ENCODE measurements at places on chromosomes 2 and 18.
A peak's percentile ranks its signal among the peaks of the same experiment; 100 is the strongest.

GRCh38 chr18:36903215-36903928 lies 74.4 kb downstream of the KIAA1328 start:
- no peak for DNase-seq

- DNase-seq: no peak
These were observed 106.3 kb downstream of the GRB14 start for GRCh38 chr2:164515030-164515429.

DNA sequence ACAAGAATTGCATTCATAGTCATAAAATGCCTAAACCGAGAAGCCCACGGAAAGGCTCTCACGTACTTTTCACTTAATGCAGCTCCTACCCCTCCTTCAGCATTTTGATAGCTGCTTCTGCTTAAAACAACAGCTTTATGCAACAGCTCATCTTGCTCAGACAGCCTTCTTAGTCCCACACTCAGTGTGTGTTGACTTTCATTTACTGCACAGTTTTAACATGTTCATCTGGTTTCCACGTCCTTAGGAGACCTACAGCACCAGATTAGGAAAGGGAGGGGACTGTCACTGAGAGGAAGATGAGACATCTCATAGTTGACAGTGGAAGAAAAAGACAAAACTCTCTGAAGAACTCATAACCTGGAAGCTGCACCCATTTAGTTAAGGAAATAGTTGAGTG lies 435.4 kb downstream of the SETBP1 start:
- no peak for DNase-seq

GRCh38 chr2:174612970-174613369 lies 15.4 kb upstream of the WIPF1 start:
- no peak for DNase-seq

DNA sequence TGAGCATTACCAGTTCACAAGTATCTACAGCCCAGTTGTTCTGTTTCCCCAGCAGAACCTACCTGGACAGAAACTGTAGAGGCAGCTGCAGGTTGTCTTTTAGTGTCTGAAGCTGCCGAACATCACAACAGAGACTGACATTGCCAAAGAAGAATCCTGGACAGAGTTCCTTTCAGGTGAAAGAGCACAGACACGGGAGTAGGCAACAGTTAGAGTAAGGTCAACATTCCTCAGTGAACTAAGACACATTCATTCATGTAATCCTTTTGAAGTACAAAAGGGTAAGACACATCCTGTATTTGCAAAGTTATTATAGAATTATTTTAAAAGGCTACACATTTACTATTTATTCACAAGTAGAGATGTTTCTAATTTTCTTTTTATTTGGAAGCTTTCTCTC lies 14.3 kb downstream of the NPC1 start:
- no peak for DNase-seq

- peak; percentile 30 for DNase-seq
These were observed 36.3 kb downstream of the STAT4 start for GRCh38 chr2:191114403-191114886.

DNA sequence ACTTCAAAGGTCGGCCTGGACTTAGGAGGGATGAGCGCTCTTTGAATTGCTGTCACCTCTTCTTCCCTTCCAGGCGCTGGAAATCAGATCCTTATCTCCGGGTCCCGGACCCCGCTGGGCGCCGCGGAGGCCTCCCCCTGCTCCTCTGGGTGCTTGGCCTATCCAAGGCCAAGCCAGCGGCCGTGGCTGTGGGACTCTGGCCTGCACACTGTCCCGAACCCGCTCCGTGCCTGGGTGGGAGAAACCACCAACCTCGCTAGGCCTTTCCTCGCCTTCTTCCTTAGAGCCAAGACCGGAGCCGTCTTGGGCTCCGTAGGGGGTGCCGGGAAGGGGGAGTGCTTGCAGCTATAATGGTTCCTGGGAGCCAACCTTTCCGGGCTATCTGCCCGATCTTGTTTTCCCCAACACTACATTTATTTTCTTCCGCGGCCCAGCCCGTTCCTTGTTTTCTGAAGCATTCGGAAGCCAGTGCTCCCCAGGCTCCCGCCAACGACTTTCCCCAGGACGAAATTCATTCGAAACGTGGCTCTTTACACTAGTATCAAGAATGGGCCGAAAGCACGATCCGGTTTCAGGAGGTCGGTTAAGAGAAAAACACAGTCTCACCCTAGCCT lies 2.4 kb downstream of the OSR1 start:
- no peak for DNase-seq

GRCh38 chr18:51273437-51273836 lies 76.0 kb upstream of the MEX3C start:
- no peak for DNase-seq

GRCh38 chr2:238950551-238950950 lies 102.7 kb downstream of the TWIST2 start:
- DNase-seq: no peak

DNA sequence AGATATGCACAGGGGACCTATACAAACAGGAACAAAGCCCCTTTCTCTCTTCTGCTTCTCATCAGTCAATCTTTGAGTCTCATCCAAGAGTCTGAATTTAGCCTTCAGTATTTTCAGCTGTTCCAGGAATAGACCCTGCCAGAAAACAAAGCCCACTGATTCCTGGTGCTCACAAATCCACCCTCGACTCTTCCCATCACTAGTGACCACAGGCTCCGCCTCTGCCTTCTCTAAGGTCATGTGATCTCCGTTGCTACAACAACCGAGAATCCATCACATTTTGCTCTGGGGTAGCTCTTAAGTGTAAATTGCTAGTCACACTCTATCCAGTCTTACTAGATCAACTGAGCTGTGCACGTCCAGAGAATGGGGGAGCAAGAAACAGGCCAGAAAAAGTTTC lies 46.4 kb upstream of the SPTBN1 start:
- DNase-seq: no peak

DNA sequence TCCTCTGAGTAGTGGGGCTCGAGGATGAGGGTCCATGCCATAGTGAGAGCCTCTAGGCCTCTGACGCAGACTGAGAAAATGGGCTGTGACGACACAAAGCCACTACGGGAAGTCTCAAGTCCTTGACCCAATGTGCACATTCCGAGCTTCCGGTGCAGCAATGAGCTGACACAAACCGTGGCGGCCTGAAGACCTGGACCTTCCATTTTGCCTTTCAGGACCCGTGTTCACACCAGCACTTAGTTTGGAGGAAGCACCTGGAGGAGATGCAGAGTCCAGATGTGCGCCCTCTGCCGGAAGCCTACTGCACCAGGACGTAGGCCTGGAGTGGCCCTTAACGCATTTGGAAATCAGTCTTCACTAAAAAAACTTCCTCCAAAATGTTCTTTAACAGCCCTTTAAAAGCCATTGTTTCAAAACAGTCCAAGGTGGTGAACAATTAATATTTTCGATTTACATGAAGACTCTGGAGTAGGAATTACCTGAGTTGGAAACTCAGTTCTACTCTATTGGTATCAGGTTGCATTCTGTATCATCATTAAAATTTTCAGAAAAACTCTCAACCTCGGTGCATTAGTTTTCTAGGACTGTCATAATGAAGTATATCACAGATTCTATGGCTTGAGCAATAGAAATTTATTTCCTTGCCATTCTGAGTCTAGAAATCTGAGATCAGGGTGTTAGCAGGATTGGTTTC lies 33.9 kb downstream of the BMP10 start:
- DNase-seq: peak; percentile 77

GRCh38 chr2:18378020-18378653 lies 182.3 kb downstream of the RDH14 start:
- DNase-seq: no peak

- no peak for DNase-seq
These were observed 1.5 kb upstream of the KLHL30 start for GRCh38 chr2:238136820-238137537.

All from activated CD4-positive, alpha-beta T cell treated with anti-CD3 and anti-CD28 coated beads for 4 hours (primary cell).